ENCODE measurements at places on chromosomes 3 and 15.

DNA sequence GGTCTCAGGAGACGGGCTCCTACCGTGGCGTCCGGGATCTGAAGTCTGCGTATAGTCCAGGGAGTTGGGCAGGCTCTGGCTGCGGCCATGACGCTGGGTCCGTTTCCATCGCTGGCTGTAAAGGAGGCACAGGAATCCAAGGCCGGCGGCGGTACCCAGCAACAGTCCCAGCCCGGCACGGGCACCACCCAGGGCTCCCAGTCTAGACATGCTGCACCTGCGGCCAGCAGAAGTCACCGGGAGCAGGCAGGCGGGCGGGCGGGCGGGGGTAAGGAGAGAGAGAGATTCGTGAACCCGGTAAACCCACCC lies 526 bp downstream of the RMDN3 start:
- peak; percentile 66 for DNase-seq

DNA sequence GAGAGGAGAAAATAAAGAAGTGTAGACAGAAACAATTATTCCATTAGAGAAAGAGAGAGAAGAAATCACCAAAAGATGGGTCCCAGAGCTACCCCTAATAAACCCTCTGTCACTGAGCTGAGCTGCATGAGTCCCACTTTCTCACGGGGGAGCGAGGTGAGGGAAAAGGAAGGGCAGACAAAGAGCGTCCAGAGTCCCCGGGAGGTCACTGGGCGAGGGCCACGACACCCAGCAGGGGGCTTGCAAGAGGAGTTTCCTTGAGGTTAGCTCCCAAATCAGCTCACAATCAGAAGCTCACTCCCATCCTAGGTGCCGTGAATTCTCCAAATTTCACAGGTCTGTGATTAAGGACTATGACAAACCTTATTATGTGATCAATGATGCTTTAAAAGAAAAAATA lies 62.3 kb downstream of the XXYLT1 start:
- DNase-seq, result no peak

- DNase-seq, result no peak
Observed at GRCh38 chr3:120956143-120956542, 48.1 kb downstream of the STXBP5L start.

DNA sequence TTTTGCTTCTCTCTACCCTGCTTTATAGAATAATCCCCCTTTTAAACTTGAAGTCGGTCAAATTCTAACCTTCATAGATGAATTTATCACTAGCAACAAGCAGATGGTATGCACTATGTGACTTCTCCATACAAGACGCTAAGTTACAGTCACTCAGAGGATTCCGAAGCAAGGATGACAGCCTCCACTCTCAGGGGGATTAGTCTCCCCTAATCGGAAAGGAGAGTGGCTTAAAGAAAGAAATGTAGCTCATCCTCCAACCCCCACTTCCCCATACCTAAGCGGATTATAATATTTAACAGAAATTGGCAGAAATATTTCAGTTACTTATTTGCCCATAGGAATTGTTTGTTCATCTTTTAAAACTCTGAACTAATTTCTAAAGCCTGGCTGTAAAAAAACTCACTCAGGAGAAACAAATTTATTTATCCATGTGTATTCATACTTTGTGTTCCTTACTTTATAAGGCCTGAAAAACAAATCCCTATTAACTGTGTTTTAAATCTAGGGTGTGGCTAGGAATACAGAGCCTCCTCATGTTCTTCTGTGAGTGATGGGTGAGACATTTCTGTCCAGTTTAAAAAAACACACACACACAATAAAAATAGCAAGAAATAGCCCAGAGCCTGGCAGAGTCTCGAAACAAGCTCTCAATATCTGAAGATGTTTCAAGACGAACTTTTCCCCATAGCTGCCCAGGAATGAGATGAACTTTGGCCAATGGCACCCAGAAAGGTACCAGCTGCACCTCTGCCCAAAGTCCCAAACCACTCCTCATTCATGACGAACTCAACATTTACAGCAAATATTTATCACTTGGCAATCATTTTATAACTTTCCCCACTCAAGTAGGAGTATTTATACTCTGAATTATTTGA lies 18.7 kb downstream of the SIAH2 start:
- no peak for DNase-seq

- peak; percentile 67 for DNase-seq
Observed at GRCh38 chr15:57554063-57554811, 37.5 kb upstream of the MYZAP start.

DNA sequence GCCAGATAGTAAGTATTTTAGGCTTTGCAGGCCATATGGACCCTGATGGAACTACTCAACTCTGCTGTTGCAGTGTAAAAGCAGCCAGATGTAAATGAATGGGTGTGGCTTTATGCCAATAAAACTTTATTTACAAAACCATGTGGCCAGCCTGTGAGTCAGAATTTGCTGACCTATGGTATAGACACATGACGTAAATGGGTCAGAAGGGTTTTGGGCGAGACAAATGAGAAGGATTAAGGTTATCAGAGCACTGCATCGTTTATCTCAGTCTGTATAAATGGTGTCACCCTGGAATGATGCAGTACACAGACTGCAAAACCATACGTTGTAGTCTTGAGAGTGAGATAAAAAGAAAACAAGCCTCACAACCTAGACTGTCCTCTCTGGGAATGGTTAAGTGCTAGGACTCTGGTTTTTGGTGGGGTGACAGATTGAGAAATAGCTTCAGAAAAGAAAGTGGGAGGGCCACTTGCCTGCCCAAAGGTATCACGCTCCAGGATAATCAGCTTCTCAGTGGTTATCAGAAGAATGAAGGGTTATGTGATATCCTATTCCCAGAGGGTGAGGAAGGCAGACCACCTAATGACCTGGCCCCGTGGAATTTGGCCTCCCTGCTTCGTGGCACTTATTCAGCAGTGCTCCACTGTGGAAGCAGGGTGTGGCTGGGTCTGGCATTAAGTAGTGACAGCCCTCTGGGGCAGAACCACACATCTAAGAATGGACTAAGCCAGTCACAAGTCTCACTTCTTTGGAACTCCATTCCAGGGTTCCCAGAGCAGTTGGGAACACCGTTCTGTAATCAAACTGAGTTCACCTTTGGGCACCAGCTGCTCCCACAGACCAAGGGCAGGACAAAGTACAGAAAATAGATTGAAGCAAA lies 46.1 kb downstream of the ABHD5 start:
- peak; percentile 60 for DNase-seq

DNA sequence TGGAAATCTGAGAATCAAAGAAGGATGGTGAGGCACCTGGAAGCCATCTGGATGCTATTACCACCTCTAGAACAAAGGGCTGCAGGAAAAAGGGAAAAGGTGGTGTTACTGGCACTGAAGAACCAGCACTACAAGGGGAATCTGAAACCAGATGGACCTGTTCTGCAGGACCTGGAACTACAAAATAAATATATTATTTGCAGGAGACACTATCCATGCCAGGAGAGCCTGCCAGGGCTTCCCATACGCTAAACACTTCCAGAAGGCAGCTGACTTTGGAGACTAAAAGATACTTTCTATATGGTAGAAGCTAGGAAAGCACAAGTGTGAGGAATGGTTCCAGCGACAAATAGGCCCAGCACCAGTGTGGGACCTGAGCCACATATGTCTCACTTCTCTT lies 83.4 kb upstream of the POU1F1 start:
- DNase-seq, result no peak

Data from islet precursor cell (in vitro differentiated cells).